Stromal cell of bone marrow (primary cell): ENCODE measurements at places on chromosomes 2 and 18.

DNA sequence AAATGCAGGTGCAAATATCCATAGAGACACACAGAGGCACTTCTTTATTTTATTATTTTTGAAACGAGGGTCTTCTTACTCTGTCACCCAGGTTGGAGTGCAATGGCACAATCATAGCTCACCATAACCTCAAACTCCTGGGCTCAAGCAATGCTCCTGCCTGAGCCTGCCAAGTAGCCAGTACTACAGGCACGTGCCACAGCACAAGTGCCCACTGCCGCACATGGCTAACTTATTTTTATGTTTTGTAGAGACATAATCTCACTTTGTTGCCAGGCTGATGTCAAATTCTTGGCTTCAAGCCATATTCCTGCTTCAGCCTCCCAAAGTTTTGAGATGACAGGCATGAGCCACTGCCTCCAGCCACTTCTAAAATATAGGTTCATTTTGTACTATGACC lies 537.6 kb downstream of the THSD7B start:
- DNase-seq = no peak

DNA sequence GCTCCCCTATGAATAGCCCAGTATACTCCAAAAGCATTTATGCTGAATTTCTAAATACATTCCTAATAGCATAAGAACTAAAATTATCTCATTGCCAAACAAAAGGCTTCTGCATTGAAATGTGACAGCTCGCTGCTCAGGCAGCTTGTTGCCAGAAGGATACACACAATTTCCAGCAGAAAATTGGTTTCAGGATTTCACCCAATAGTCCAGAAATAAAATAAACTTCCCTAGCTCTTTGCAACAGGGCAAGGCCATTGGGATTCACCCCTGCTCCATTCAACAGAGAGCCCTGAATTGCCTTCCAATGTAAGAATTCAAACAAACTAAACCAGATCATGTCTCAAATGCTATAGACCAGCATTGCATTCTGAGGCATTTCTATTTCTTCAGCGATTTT lies 70.7 kb downstream of the RBM43 start:
- DNase-seq = no peak

DNA sequence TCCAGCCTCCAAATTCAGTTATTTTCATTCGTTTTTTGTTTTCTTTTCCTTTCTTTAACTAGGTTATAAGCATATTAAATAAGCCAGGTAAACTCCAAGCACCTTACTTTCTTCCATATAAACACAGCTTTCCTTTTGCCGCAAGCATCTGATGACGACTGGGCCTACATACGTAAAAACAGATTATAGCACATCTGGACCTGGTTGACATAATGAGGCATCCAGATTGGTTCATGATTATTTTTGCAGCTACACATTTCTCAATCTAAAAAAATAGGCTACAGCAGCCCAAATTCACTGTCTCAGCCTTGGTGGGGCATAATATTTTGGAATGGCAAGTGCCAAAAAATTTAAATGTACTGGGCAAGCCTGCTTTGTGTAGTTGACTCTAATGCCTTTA lies 7.7 kb downstream of the CYP1B1 start:
- DNase-seq = no peak

- DNase-seq = no peak
These were observed 17.7 kb downstream of the TUBB6 start for GRCh38 chr18:12325726-12326245.

DNA sequence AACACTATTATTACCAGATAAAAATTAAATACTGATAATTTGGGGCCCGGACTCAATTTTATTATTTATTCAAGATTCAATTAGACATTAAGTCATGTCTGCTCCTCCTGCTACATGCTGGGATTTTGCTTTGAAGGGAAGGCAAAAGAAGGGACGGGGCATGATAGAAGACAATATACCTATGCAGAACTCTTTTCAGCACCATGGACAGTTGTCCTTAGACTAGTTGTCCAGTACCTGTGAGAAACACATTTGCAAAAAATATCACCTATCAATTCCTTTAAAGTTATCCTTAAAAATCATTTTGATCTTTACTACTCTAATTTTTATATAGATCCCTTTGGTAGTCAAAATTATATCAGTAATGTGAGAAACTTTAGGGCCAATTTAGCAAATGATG lies 100.2 kb upstream of the SULT1C3 start:
- DNase-seq = no peak

- DNase-seq = no peak
These were observed 17.7 kb upstream of the IGFBP2 start for GRCh38 chr2:216615298-216616082.

- DNase-seq = peak; percentile 70
These were observed 89.5 kb downstream of the CERS6 start for GRCh38 chr2:168545439-168546082.

- no peak for DNase-seq
These were observed 67.0 kb upstream of the TCF4 start for GRCh38 chr18:55654986-55655385.

DNA sequence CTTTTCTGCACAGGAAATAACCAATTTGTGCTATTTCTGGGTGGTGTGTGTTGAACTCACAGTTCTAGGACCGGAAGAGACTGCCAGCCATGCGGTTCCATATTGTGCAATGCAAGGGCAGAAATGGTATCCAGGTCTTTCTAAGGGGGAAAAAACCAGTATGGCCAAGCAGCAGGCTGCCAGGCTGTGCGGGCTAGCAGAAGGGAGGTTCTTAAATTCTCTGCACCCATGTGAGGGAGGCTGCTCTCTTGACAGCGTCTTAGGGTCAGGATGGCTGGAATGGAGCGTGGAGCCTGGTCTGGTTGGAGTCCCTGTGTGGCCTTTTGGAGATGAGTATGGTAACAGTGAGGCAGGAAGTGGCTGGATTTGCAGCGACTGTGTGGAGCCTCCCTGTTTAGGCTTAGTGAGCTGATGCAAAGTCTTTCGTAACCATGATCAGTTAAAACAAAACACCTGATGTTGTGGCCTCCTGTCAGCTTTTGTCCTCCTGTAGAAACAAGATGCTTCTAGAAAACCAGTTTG lies 52.6 kb downstream of the NCK2 start:
- no peak for DNase-seq

GRCh38 chr2:195477996-195478382 lies 179.0 kb upstream of the SLC39A10 start:
- no peak for DNase-seq

DNA sequence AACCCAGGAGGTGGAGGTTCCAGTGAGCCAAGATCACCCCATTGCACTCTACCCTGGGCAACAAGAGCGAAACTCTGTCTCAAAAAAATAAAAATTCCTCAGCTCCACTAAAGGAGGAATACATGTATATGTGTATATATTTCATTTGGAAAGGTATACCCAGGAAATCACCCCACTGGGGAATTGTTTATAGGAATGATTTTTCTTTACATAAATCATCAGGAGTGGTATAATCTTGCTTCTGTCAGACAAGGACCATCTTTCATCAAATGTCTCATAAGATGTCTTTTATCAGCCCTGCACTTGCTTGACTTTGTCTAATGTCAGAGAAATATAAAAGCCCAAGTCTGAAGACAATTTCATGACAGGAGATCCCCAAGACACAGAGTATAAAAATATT lies 709.1 kb downstream of the LRRTM4 start:
- DNase-seq = no peak

GRCh38 chr18:62437235-62438017 lies 85.4 kb upstream of the ZCCHC2 start:
- DNase-seq = peak; percentile 92

- DNase-seq = no peak
These were observed 141.1 kb downstream of the HRH4 start for GRCh38 chr18:24601585-24601984.

DNA sequence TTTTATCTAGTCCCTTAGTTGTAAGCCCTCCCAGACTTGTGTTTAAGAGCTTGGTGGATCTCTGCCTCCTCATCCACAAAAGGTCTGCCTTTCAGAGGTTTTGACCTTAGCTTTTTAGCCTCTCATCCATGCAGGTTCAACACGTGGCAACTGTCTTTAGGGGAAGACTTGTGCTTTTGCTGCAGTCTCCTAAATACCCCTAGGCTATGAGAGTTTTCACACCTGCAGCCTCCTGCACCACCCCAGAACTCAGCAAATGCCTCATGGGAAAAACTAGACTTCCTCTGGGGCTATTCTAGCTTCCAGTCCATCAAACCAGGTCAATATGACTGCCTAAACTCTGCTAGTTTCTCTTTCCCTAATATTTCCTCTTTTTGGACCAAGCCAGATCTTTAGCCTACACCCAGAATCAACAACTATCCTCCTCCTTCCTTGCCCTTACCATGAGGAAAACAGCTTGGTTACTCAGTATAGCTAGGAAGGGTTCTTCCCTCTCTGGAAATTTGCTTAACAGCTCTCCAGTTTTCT lies 132.3 kb upstream of the RIOK3 start:
- DNase-seq = no peak

DNA sequence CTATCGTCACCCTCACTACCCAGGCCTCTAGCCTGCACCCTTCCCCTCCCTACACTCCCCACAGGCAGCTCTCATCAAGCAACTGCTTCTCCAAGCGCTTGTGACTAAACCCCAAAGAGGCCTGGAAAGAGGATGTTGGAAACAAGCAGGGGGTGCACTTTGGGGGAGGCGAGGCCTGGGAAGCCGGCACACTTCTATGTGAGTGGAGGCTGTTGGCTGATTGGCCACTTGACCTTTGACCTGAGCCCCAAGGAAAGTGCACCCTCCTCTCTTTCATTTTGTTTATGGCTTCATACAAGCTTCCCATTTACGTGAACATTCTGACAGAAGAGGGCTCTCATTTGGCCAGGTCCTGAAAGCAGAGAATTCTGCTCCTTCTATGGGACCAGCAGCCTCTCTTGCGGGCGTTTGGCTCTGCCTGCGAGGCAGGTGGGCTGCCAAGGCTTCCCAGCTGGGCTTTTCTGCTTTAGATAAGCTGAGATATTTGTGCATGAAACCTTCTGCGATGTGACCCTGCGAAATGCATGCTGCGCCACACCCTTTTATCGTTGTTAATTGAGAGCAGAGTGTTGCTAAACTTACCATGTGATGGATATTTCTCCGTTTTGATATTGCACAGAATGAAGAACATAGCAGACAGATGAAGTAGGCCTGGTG lies 134.8 kb upstream of the NCK2 start:
- no peak for DNase-seq
